ENCODE measurements at places on chromosomes 2 and 18.
A peak's percentile ranks its signal among the peaks of the same experiment; 100 is the strongest.

DNA sequence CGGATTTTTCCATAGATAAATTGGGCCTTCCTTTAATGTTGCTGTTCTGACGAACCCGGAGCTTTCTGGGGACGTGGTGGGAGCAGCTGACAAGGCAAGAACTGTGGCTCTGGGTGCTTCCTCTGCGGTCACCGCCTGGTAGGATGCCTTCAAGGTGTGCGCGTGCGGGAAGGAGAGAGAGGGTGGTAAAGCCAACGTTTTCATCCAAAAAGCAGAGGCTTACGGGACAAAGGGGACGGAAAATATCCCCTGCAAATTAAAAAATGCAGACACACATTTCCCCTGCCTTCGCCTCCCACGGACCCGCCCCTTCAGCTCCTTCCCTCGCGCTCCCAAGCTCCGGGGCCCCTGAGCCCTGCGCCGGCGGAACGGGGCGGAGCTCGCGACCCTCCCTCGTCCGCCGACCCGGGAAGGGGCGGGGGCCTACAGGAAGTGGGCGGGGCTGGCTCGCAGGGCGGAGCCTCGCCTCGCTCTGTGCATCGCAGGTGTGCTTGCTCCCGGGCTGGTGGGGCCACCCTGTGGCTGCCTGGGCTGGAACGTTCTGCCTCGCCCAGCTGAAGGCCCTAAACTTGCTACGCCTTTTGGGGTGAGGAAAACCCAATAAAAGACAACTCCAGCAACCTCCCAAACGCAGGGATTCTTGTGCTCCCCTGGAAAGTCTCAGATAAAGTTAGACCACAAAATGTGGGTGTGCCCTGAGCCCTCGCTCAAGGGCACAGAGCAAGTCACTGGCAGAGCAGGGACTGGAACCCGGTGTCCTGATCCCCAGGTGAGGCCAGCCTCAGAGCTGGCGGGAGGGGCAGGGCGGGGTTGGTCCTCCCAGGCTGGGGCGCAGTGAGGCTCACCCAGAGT is 25.4 kb upstream of the SLC66A3 start:
- DNase-seq: peak; percentile 68

DNA sequence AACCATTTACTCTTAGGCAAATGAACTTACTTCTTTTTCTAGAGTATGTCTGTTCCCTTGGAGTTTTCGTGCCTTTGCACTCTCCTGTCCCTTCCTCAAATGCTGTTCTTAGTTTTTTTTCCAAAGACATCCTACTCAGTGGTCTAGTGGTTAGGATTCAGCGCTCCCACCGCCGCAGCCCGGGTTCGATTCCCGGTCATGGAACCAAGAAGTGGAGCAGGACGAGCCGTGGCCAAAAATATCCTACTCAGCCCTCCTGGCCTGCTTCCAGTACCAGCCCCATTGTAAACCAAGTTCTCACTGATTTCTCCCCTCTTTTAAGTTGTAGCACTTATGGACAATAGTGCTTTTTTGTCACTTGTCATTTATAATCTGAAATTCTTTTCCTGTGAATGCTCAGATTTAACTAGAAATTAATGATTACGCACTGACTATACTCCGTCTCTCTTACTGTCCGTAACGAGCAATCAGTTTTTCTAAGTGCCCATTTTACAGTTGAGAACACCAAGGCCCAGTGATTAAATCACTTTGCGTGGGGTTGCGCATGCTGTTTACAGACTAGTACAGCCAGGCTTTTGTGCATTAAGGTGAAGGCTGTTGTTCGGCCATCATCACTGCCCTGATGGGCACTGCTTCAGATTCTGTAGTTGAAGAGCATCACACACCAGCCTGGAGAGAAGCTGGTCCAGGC is 17.9 kb downstream of the GREB1 start:
- no peak for DNase-seq

DNA sequence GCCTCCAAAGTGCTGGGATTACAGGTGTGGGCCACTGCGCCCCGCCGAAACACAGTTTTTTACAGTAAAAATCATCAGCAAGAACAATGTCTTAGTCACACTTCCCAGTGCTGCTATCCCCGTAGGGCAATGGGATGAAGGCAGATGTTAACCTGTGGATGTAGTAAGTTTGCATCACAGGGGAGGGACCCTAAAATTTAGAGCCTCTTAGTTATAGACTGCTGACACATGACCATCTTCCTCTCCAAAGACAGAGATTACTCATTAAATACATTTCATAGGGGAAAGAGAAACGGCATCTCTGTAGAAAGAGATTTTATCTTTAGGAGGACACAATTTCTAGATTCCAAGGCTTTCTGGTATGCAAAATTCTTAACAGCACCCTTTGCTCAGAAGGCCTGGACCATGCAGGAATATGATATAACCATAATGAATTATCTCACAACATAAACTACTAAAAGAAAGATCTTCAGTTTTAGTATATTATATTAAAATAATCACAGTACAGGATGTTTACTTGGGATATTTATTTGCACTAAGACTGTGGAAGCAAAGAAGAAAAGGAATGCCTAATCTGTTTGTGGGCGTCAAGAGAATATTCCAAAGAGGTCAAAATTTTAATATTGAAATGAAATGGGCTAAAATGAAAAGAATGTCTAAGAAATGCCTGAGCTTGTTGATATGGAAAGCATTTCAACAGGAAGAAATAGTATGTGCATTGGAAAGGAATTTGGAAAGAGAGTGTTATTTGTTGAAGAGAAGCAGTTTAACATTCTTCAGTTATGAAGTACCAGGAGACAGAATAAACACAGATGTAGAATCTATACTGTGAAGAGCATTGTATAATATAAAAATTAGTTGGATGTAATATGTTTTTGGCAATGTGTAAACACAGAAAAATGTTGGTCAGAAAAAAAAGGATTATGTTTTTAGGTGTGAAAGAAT is 1228.3 kb upstream of the CHAC2 start:
- DNase-seq: no peak

DNA sequence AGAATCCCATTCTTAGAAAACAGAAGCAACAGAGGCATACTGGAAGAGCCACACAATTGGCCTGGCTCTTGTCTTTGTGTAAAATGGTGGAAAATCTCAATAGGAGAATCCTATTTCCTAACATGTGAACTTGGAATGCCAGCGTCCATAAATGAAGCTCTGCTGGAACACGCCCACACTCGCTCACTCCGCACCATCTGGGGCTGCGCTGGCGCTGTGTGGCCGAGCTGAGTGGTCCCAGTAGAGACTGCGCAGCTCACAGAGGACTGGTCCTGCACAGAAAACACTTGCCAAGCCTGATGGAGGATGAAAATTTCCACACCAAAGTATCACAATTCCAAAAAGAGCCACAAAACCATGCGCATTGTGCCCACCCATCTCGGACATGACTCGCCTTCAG is 56.2 kb downstream of the PXDN start:
- DNase-seq: no peak

GRCh38 chr2:127051116-127052056 is 55.6 kb downstream of the BIN1 start:
- no peak for DNase-seq

DNA sequence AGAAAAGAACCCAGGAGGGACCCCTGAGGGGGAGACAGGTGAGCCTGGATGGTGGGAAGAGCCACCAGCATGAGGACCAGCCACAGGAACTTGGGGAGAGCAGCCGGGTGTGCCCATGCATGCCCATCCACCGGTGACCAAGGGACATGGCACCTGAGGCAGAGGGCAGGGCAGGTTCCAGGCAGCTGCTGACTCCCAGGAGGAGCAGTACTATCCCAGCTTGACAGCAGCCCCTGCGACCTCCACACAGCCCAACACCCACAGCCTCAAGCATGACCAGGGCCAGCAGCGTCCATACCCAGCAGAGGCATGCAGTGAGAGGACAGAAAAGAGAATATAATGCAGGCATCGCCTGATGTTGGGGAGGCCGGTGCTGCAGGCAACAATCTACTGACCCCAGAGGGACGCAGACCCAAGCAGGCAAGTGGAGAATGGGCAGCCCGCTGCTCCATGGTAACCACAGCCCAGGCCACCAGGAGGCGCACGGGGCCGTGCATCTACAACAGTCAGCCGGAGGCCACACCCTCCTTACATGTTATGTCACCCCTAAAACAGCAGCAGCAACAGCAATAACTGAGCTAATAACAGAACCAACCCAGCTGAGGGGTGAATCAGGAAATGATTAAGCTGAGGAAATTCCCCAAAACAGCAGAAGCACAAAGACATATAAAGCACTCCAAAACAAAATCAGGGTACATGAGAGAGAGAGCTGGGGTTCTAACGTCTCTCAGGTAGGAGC is 44.1 kb downstream of the ANKMY1 start:
- peak; percentile 80 for DNase-seq

- DNase-seq: no peak
These were observed 34.3 kb downstream of the CIB4 start for GRCh38 chr2:26606847-26607190.

DNA sequence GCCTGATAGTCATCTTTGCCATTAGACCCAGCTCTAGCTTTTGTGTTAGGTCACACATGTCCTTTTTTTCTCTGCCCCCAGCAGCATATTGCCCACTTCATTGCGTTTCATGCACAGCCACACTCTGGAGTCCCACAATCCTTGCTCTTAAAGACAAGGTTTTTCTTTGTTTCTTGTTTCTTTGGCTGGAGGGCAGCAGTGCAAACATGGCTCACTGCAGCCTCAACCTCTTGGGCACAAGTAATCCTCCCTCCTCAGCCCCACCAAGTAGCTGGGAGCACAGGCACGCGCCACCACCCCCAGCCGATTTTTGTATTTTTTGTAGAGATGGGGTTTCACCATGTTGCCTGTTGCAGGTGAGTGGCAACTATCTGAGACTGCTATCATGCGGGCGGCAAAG is 16.9 kb upstream of the PAPOLG start:
- no peak for DNase-seq

DNA sequence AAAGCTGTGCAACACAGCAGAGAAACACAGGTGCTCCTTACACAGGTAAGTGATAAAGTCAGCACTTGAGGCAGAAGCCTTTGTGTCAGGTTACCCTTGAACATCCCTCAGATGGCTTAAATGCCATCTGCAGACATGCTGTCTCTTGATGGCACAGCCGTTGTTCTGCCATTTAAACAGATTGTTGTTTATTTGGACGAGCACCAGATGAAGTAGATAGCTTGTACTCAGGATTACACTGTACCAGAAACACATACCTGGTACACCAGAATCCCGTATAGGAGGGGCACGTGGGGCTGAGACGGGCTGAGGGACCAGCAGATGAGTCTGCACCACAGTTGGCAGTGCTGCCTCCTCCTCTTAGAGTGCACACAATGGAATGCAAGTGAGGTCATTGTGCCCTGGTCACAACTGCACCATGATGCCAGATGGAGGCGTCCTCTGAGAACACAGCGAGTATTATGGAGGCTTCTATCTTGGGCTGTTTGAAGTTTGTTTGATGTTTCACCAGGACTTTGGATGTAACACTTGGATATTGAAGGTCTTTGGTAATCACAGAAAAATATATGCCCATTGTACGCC is 143.0 kb downstream of the TANC1 start:
- no peak for DNase-seq

GRCh38 chr18:36688020-36688965 is 140.5 kb downstream of the TPGS2 start:
- no peak for DNase-seq

- DNase-seq: no peak
These were observed 61.5 kb downstream of the G6PC2 start for GRCh38 chr2:168962636-168963035.

DNA sequence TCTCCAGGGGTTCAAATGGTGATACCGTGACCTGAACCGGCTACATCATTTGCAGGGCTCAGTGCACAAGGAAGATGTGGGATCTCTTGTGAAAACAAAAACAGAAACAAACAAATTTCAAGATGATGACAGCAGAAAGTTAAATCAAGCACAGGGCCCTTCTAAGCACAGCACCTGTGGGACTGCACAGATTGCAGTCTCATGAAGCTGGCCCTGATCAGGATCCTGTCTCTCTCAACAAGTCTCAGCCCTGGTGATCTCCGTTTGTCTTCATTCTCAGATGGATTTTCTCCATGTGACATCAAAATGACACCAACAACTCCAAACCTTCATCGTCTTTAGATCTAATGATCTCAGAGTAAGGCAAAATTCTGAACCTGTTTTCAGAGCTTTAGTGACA is 39.7 kb downstream of the LTBP1 start:
- no peak for DNase-seq

DNA sequence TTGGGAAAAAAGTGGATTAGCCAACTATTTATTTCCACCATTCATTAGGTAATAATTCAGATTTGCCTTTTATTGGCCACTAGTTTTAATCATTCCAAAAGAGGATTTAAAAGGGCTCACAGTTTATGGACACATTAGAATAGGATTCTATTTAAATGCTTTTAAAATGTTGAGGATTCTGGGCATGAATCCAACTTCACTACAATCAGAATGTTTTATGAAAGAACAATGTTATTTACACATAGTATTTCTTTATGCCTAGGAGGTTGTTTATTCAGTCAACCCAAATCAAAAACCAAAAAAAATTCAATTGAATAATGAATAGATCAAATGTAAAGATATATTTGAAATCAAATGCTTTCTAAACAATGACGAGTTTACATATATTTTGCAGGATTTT is 232.2 kb downstream of the GULP1 start:
- no peak for DNase-seq

DNA sequence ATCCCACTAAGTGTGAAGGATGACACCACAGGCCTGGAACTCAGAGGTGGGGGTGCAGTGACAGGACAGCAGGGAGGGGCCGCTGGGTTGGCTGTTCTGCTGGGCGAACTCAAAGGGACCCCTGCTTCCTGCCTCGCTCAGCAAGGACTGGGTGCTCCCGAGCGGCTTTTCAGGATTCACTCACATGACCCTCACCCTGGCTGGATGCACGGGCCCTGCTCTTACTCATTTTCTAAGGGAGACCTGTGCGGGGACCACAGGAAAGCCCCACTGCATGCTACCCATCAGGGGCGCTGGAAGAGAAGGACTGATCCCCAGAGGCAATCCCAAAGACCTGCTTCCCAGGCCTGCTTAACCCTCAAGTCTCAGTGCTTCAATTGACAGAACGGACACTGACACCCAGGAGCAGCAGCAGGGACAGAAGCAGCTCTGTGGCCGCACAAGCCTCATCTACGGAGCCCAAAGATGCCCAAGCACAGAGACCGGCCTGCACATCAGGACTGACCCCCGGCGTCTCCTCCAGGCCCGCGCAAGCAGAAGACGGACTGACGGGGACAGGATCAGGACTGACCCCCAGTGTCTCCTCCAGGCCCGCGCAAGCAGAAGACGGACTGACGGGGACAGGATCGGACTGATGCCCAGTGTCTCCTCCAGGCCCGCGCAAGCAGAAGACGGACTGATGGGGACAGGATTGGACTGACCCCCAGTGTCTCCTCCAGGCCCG is 29.6 kb downstream of the THAP4 start:
- no peak for DNase-seq

DNA sequence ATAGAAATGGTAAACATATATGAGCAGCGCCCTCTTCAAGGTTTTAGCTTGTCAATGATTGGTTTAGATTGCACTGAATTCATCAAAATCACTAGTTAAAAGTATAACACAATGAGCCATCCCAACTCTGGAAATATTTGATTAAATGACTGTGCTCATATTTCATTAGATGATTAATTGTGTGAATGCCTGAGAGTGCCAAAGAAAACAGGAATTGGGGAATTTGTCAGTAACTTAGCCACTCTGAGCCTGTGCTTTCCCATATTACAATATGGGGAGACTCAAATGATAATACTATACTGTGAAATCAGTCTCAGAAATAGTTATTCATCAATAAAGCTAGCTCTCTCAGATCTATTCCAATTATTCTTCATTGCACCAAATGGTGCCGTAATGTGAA is 2087.6 kb upstream of the CELF4 start:
- no peak for DNase-seq

GRCh38 chr18:72235422-72235821 is 308.7 kb downstream of the CBLN2 start:
- no peak for DNase-seq

GRCh38 chr2:225462945-225463344 is 63.4 kb downstream of the NYAP2 start:
- no peak for DNase-seq

Measured in stimulated activated naive CD4-positive, alpha-beta T cell treated with Interleukin-2 at 50 U/mL for 16 hours (primary cell).